ENCODE measurements at places on chromosomes 2 and 18. TPM values are rescaled to one million over a fixed set of nuclear protein-coding genes. Genes with fewer than 3 reads are reported as not detected.

The GAD1 gene
- total RNA-seq, result 4.3 TPM

The CD302 gene
- 1.5 TPM for total RNA-seq

The SLC38A11 gene
- not detected for total RNA-seq

The GAREM2 gene
- 1.7 TPM for total RNA-seq

DNA sequence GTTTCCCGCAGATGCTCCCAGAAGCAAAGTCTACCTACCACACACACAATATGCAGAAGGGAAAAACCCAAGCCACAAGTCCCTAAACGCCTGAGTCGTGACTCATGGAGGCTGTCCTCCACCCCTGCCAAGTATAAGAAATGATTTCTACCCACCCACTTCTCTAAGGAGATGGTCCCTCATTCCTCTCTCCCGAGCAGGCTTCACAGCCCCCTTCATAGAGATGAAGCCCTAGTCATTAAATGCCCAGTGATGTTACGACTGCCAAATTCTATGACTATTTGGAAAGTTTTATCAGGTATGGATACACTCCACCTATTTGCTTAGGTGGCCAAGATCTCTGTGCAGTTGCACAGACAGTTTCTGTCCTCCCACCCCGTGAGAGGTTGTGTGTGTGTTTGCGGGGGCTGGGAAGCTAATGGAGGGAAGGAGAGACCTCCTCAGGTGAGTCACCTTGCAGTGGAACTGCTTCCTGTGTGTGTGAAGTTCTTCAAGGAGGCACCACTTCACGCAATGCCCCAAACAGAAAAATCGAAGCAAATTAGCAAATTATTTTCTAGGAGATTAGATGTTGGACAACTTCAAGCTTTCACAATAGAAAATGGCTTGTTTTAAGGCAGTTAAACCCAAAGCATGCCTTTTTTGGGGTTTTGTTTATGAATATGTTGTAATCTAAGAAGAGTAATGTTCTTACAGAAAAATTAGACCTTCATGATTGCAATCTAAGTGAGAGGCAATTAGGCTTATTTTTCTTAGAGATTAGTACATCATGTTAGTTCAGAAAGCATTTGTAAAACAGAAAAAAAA lies 175.2 kb downstream of the TGIF1 start:
- peak overlapping the region; percentile 100 for H3K27ac ChIP-seq
- H3K4me1 ChIP-seq, result peaks cover 62% of the 10 kb centered on the region
- DNase-seq, result peak; percentile 81

GRCh38 chr18:55322178-55322735 lies 265.7 kb downstream of the TCF4 start:
- no peaks in the 10 kb centered on the region for H3K36me3 ChIP-seq
- H3K27me3 ChIP-seq, result no peaks in the 10 kb centered on the region
- H3K27ac ChIP-seq, result no peak overlapping the region
- no peaks in the 10 kb centered on the region for H3K4me1 ChIP-seq
- DNase-seq, result no peak
- no peak overlapping the region for H3K4me3 ChIP-seq

DNA sequence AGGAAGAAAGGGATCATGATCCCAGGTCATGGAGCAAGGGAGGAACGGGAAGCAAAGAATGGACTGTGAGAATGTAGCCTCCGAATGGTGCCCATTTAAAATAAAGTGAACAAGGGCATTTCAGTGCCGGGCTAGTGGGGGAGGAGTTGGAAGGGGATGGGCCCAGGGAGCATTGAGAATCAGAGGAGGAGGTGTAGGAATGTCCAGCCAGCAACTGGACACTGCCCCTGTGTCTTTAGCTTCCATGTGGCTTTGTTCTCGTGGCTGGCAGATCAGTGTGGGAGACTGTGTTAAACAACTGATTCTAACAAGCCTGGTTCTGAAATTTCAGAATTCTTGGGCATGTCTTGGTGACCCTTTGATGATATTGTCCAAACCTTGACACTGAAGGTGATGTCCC lies 1.4 kb upstream of the RNF103 start:
- no peak overlapping the region for H3K27ac ChIP-seq
- H3K27me3 ChIP-seq, result no peaks in the 10 kb centered on the region
- no peak for DNase-seq
- no peak overlapping the region for H3K4me3 ChIP-seq

DNA sequence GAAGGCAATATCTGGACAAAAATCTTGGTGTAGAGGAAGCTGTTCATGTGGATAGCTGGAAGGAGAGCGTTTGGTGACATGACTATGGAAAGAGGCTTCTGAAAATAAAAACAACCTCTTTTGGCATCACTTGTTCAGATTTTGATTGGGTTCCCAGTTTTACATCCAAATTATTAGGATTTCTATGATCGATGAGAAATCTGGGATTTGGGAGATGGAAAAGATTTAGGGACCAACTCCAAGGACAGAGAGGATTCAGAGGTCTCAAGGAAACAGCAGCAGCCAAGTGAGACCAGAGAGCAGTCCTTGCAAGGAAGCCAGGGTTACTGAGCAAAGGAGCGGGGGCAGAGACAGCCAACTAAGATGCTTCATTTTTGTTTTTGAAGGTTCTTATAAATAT lies 441.7 kb downstream of the TRIB2 start:
- H3K27ac ChIP-seq, result no peak overlapping the region
- H3K27me3 ChIP-seq, result peaks cover 10% of the 10 kb centered on the region
- no peak overlapping the region for H3K4me3 ChIP-seq
- no peak for DNase-seq
- H3K36me3 ChIP-seq, result no peaks in the 10 kb centered on the region

DNA sequence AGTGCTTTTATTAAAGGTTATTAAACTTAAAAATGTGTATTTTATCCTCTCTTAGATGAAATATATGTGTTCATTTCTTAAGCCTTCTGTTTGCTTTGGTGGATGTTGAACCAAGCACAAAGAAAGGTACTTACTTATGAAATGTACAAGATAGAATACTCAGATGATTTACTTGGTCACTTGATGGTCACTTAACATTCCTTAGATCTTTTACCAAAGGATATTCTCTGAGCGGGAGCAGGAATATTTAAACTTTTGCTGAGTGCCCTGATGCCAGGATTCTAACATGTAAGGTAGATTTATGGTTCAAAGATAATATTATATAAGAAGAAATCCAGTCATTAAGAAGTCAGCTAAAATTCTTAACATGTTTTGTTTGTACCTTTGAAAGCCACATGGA lies 193.5 kb upstream of the ZEB2 start:
- no peaks in the 10 kb centered on the region for H3K4me1 ChIP-seq
- no peak for DNase-seq
- H3K4me3 ChIP-seq, result no peak overlapping the region
- H3K36me3 ChIP-seq, result no peaks in the 10 kb centered on the region

DNA sequence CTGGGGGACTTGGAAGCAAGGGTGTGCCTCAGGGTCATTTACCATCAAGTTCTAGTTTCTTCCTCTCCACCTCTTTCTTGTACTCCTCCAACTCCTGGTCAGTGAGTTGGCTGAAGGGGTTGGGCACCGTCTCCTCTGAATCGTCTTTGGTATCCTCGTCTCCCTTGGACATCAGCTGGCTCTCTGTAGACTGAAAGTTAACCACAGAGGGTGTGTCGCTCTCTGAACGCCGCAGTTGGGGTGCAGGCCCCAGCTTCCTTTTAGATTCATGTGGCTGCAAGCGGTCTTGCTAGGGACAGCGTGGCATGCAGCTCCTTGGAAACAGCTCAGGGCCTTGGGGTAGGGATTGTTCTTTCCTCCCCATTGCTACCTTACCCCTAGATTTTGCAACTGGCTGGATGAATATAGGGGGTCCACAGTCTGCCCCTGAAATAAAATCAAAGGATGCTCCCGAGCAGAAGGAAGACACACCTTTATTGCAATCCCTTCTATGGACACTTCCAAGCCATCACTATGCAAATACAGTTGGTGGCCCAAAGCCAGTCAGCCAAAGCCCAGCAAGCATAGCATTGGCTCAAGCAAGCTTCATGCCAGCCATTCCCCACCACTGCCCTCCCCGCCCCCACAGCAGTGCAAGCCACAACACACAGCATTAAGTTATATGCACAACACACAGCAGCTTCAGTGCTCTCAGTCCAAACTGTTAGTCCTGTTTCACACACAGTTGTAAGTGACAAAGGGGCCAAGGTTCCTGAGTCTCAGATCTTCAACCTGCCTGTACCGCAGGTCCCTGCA lies 93.2 kb downstream of the ADD2 start:
- no peaks in the 10 kb centered on the region for H3K36me3 ChIP-seq
- no peak overlapping the region for H3K4me3 ChIP-seq
- H3K27me3 ChIP-seq, result peaks cover 41% of the 10 kb centered on the region
- H3K4me1 ChIP-seq, result no peaks in the 10 kb centered on the region
- no peak for DNase-seq

DNA sequence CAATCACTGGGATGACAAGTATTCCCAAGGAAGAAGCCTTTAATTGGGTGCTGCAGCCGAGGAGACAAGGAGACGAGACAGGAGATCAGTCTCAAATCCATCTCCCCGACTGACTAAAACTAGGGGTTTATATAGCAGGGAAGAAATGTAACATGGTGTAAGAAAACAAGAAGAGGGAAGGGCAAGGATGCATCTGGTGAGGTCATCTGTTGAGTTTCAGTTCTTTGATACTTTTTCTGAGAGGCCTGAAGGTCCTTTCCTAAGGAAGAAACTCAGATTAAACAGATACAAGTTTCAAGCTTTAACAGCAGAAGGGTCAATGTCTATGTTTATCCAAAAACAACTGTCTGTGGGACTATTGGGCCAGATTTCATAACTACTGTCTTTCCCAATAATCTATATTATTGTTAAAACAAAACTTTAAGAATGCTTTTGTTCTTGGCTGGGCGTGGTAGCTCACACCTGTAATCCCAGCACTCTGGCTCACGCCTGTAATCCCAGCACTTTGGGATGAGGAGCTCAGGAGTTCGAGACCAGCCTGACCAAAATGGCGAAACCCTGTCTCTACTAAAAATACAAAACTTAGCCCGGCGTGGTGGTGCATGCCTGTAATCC lies 2.5 kb upstream of the PDCL3 start:
- DNase-seq, result no peak
- peaks cover 16% of the 10 kb centered on the region for H3K4me1 ChIP-seq

- peaks cover 42% of the 10 kb centered on the region for H3K4me1 ChIP-seq
- no peaks in the 10 kb centered on the region for H3K27me3 ChIP-seq
- 0 out of 2 replicates have a peak overlapping the region, but pooled peaks have one; percentile 13 for H3K27ac ChIP-seq
- no peak overlapping the region for H3K4me3 ChIP-seq
- no peaks in the 10 kb centered on the region for H3K36me3 ChIP-seq
Observed at GRCh38 chr2:235551965-235552364, 58.1 kb downstream of the AGAP1 start.

DNA sequence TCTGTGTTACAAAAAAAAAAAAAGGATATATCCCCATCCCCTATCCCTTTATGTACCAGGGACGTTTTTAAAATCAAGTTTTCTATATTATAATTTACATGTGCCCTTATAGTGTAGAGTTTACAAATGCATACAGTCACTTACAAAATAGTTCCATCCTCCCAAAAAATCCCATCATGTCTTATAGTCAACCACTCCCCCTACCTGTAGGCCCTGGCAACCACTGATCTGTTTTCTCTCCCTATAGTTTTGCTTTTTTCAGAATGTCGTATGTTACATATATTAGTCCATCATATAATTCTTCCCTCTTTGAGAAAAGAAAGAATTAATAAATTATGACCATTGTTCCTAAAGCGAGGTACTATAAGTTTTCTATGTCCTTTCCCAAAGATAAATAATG lies 17.8 kb downstream of the CFAP210 start:
- no peak for DNase-seq
- H3K4me1 ChIP-seq, result no peaks in the 10 kb centered on the region
- H3K36me3 ChIP-seq, result no peaks in the 10 kb centered on the region
- no peak overlapping the region for H3K27ac ChIP-seq
- no peaks in the 10 kb centered on the region for H3K27me3 ChIP-seq

DNA sequence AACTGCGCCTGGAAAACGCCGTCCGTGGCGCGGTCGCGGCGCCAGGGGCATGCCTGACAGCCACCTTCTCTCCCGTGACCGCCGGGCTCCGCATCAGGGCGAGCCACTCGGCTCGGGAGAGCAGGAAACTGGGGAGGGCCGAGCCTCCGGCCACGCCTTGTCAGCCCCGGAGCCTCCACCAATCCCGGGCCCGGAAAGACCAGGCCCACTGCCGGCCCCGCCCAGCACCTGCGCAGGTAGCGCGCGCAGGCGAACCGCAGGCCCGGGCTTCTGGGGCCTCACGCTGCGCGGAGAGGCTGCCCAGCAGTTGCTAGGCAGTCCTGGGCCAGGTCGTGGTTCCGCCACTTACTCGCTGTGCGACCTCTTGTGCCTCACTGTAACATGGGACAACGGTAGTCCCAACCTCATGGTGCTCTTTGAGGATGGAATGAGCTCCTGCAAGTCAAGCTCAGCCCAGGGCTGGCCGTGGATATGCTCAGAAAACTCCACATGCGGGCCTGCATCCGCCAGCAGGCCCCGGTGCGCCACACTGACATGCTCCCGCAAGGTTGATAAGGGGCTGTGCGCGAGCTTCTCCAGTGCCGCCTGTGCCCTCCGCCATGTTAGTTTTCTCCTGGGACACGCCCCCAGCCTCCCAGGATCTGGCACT lies 97.1 kb downstream of the INHBB start:
- H3K36me3 ChIP-seq, result no peaks in the 10 kb centered on the region
- no peak overlapping the region for H3K27ac ChIP-seq
- H3K4me3 ChIP-seq, result peak overlapping the region; percentile 61
- peaks cover 22% of the 10 kb centered on the region for H3K4me1 ChIP-seq
